Activated CD4-positive, alpha-beta memory T cell treated with anti-CD3 and anti-CD28 coated beads, Interleukin-2, amount 10 ng/mL, durations not matched to agents 7 days and 5 days (primary cell): ENCODE measurements at places on chromosomes 3 and 15. TPM values are rescaled to one million over a fixed set of nuclear protein-coding genes. Genes with fewer than 3 reads are reported as not detected.

- no peaks in the 10 kb centered on the region for H3K27me3 ChIP-seq
- no peak for DNase-seq
- H3K27ac ChIP-seq, result no peak overlapping the region
- no peak overlapping the region for H3K4me3 ChIP-seq
These were observed 17.1 kb upstream of the SNX22 start for GRCh38 chr15:64134345-64134829.

DNA sequence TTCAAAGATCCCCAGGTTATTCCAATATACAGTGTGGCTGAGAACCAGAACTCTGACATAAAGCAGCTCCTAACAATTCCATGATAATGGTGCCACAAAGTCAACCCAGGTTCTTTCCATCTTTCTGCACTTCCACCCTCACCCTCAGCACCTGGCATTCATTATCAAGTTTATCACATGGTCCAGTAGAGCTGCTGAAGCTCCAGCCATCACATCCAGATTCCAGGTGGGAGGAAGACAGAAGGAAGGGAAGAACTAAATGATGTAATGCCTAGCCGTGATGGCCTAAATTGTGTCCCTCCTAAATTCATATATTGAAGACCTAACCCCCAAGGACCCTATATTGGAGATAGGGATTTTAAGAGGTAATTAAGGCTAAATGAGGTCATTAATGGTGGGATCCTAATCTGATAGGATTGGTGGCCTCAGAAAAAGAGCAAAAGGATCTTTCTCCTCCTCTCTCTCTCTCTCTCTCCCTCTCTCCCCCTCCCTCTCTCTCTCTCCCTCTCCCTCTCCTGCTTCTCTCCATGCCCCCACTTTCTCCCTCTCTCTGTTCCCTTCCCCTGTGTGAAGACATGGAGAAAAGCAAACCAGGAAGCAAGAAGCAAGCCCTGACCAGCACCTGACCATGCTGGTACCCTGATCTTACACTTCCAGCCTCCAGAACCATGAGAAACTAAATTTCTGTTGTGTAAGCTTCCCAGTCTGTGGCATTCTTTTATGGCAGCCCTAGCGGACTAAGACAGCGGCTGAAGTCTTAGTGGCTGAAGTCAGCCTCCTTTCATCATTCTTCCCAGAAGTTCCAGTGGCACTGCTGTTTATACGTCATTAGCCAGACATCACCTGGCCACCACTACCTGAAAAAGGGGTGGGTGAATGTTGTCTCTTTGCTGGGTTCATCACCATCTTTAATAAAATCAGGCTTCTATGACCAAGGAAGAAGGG is 369.7 kb upstream of the PROK2 start:
- no peaks in the 10 kb centered on the region for H3K27me3 ChIP-seq
- no peak for DNase-seq
- H3K4me3 ChIP-seq, result no peak overlapping the region
- no peaks in the 10 kb centered on the region for H3K4me1 ChIP-seq
- no peak overlapping the region for H3K27ac ChIP-seq

GRCh38 chr15:29044503-29044901 is 158.7 kb downstream of the APBA2 start:
- peaks cover 11% of the 10 kb centered on the region for H3K4me1 ChIP-seq
- no peak for DNase-seq
- no peaks in the 10 kb centered on the region for H3K36me3 ChIP-seq
- H3K27ac ChIP-seq, result no peak overlapping the region
- no peaks in the 10 kb centered on the region for H3K27me3 ChIP-seq

GRCh38 chr3:923161-923910 is 169.5 kb upstream of the CNTN6 start:
- H3K27ac ChIP-seq, result no peak overlapping the region
- H3K4me1 ChIP-seq, result no peaks in the 10 kb centered on the region
- H3K27me3 ChIP-seq, result no peaks in the 10 kb centered on the region
- no peak for DNase-seq

ROPN1 gene
- not detected for total RNA-seq

SLC33A1 gene
- 31.6 TPM for total RNA-seq
